ENCODE measurements at places on chromosomes 7 and 10.

- H3K4me1 ChIP-seq, result peaks cover 70% of the 10 kb centered on the region
- peak; percentile 47 for DNase-seq
- peaks cover 100% of the 10 kb centered on the region for H3K27me3 ChIP-seq
Measured at GRCh38 chr7:27189295-27189996, 4.4 kb upstream of the HOXA11 start.

DNA sequence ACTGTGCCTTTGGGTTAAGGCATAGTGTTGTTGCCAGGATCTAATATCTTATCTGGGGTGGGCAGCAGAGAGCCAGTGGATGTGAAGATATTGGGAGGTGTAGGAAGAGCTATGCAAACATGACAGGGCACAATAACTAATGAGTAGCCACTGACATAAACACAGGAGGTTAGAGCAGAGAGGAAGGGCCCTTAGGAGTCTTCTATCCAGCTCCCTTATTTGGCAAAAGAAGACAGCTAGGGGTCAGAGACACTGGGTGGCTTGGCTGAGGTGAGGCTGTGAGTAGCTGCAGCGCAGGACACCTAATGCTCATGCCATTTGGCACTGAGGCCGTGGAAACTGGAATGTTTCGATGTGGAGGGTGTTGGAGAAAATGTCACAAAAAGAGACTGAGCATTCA lies 176.3 kb upstream of the TCF7L2 start:
- no peaks in the 10 kb centered on the region for H3K36me3 ChIP-seq
- H3K4me3 ChIP-seq, result no peak overlapping the region
- peaks cover 8% of the 10 kb centered on the region for H3K4me1 ChIP-seq
- DNase-seq, result no peak
- no peak overlapping the region for H3K27ac ChIP-seq
- H3K27me3 ChIP-seq, result no peaks in the 10 kb centered on the region

DNA sequence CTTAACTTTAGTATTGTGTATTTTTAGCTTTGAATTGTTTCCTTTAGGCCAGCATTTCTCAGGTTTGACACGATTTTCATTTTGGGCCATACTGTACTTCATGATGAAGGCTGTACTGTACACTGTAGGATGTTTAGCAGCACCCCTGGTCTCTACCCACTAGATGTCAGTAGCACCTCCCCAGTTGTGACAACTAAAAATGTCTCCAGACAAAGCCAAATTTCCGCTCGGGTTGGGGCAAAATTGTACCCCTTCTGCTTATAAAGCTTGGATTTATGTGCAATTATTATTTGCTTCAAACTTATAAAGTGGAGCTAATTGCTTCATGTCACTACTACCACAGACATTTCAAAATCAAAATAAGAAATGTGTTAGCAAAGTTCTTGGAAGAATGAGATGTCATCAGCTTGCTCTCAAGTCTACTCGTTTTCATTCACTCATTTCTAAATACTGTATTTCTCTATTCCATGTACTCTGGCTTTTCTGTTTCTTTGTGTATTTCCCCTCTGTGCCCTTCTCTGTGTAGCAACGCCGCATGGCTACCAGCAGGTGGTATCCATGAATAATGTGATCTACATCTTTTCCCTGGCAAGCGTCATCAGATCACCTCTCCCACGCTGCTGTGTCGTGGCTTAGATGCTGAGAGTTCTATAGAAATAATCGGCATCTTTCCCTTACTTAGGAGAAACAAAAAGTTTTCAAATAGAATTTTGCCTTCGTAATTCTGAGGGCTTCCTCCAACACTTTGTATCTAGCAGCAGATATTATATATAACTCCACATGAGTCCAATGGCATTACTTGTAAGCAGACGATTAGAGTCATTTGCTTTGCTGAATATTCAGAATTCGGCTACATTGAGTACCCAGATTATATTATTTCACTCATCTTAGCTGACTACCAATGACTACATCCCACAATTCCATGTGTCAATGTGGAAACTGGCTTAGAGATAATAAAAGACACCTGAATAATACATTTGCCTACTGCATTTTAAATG lies 47.8 kb upstream of the CALCR start:
- peak; percentile 69 for DNase-seq
- no peaks in the 10 kb centered on the region for H3K36me3 ChIP-seq
- H3K27ac ChIP-seq, result peak overlapping the region; percentile 2
- H3K27me3 ChIP-seq, result no peaks in the 10 kb centered on the region
- no peak overlapping the region for H3K4me3 ChIP-seq

- no peak overlapping the region for H3K27ac ChIP-seq
- no peak for DNase-seq
- no peak overlapping the region for H3K4me3 ChIP-seq
- H3K36me3 ChIP-seq, result peaks cover 3% of the 10 kb centered on the region
Measured at GRCh38 chr10:11183015-11183414, 165.3 kb downstream of the CELF2 start.

DNA sequence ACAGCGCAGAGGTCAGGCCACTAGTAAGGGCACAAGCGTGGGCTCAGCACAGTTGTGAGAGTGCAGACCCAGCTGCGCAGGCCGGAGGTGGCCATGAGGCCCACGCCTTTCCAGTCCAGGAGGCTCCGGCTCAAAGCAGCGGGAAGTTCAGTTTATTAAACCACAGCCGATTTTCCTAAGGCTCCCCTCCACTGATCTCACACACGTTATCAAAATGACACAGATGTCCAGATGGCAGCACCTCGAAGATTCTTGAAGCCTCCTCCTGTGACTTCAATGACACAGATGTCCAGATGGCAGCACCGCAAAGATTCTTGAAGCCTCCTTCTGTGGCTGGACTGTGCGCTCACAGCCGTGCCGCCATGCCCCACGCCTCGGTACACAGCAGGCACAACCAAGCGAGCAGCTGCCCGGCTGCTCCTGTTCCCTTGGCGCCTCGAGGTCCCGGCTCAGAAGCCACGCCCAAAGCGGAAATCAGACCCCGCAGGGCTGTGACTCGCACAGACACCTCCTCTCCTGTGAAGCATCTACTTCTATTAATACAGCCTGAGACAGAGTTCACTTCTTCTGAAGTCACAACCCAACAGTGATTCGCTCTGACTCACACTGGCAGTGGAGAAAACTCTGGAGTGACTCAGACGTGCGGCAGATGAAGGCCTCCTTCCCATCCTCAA lies 122.7 kb downstream of the MAD1L1 start:
- no peaks in the 10 kb centered on the region for H3K27me3 ChIP-seq
- no peaks in the 10 kb centered on the region for H3K36me3 ChIP-seq
- no peak for DNase-seq
- no peak overlapping the region for H3K4me3 ChIP-seq
- H3K4me1 ChIP-seq, result no peaks in the 10 kb centered on the region
- H3K27ac ChIP-seq, result peak overlapping the region; percentile 80

- no peak overlapping the region for H3K27ac ChIP-seq
- H3K4me3 ChIP-seq, result no peak overlapping the region
- DNase-seq, result no peak
- no peaks in the 10 kb centered on the region for H3K36me3 ChIP-seq
- H3K27me3 ChIP-seq, result no peaks in the 10 kb centered on the region
- no peaks in the 10 kb centered on the region for H3K4me1 ChIP-seq
Measured at GRCh38 chr7:87648316-87648715, 20.1 kb downstream of the RUNDC3B start.

DNA sequence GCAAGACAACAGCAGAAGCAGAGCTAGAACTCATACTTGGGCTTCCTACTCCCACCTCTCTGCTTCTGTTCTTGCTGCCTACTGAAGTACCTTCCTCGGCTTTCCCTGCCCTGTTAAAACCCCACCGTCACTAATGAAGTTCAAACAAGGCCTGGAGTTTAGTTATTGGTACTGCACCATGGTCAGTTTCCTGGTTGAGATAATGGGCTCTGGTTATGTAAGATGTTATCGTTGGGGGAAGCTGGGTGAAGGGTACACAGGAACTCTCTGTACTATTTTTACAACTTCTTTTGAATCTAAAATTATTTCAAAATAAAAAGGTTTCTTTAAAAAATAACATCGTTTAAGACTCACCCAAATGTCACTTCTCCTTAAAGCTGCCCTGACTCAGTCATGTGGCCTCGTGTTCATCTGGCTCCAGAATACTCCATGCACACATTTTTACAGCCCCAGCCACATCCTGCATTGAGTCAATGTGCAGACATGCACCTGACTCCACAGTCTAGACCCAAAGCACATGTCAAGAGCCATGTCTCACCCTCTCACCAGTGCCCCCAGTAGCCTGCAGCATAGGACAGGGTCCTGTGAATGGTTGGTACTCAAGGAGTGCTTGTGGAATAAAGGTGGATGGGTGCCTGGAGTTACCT lies 36.9 kb upstream of the AQP1 start:
- H3K27me3 ChIP-seq, result no peaks in the 10 kb centered on the region
- no peak overlapping the region for H3K27ac ChIP-seq
- H3K36me3 ChIP-seq, result no peaks in the 10 kb centered on the region
- DNase-seq, result no peak
- no peak overlapping the region for H3K4me3 ChIP-seq

DNA sequence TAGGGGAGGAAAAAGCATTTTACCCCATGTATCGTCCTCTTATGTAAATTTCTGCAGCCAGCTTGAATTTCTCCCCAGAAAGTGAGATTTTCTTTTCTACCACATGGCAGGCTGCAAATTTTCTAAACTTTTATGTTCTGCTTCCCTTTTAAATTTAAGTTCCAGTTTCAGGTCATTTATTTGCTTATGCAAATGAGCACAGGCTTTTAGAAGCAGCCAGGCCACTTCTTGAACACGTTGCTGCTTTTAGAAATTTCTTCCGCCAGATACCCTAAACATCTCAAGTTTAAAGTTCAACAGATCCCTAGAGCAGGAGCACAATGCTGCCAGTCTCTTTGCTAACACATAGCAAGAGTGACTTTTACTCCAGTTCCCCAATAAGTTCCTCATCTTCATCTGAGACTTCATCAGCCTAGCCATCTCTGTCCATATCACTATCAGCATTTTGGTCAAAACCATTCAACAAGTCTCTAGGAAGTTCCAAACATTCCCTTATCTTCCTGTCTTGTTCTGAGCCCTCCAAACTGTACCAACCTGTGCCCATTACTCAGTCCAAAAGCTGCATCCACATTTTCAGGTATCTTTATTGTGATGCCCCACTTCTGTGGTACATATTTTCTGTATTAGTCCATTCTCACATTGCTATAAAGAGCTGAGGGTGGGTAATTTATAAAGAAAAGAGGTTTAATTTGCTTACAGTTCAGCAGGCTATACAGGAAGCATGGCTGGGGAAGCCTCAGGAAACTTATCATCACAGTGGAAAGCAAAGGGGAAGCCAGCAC lies 16.3 kb downstream of the EZH2 start:
- H3K4me1 ChIP-seq, result peaks cover 3% of the 10 kb centered on the region
- H3K36me3 ChIP-seq, result no peaks in the 10 kb centered on the region
- H3K27me3 ChIP-seq, result no peaks in the 10 kb centered on the region
- no peak overlapping the region for H3K4me3 ChIP-seq
- DNase-seq, result peak; percentile 30

GRCh38 chr10:93859049-93859655 lies 34.6 kb upstream of the SLC35G1 start:
- H3K4me3 ChIP-seq, result no peak overlapping the region
- no peaks in the 10 kb centered on the region for H3K36me3 ChIP-seq
- DNase-seq, result peak; percentile 39
- H3K27ac ChIP-seq, result no peak overlapping the region

GRCh38 chr10:19811540-19811939 lies 4.7 kb upstream of the PLXDC2 start:
- peak; percentile 61 for DNase-seq
- H3K27me3 ChIP-seq, result no peaks in the 10 kb centered on the region
- H3K27ac ChIP-seq, result no peak overlapping the region

- no peak overlapping the region for H3K4me3 ChIP-seq
- no peaks in the 10 kb centered on the region for H3K36me3 ChIP-seq
- H3K27ac ChIP-seq, result no peak overlapping the region
- H3K4me1 ChIP-seq, result peaks cover 21% of the 10 kb centered on the region
- DNase-seq, result no peak
- no peaks in the 10 kb centered on the region for H3K27me3 ChIP-seq
Measured at GRCh38 chr7:115409682-115410433, 488.0 kb downstream of the MDFIC start.

DNA sequence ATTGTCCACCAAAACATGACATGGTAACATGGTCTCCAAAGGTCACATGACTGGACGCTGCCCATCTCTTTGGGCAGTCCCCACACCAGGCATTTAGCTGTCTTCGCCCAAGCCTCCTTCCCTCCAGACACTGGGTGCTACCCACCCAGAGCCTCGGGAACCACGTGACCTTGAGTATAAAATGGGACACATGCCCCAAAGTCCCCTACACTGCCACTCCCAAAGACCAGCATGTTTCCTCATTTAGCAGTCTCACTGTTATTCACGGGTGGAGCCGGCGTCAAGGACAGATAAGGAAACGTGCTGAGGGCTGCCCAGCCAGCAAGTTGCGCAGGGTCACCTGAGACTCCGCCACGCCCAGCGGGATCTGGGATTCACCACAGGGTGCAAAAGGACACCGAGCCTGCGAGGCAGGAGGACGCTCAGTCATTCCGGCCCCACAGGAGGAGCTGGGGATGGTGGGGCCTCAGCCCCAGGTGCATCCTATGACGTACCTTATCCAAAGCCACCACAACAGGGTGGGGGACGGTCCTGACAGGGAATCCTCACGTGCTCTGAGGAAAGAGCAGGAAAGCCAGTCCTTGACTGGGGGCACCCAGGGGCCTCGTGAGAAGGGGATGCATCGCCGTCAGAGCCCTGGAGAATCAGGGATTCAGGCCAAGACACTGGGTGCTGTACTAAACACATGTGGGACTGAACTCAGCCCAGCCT lies 226.9 kb downstream of the TNS3 start:
- no peak for DNase-seq
- no peaks in the 10 kb centered on the region for H3K36me3 ChIP-seq
- H3K4me1 ChIP-seq, result no peaks in the 10 kb centered on the region
- H3K27me3 ChIP-seq, result no peaks in the 10 kb centered on the region
- no peak overlapping the region for H3K4me3 ChIP-seq

- no peaks in the 10 kb centered on the region for H3K36me3 ChIP-seq
- no peak overlapping the region for H3K27ac ChIP-seq
- H3K4me3 ChIP-seq, result peak overlapping the region; percentile 96
Measured at GRCh38 chr7:139108266-139109187, 993 bp downstream of the ZC3HAV1 start.

- H3K4me3 ChIP-seq, result no peak overlapping the region
- H3K4me1 ChIP-seq, result peaks cover 20% of the 10 kb centered on the region
- no peaks in the 10 kb centered on the region for H3K27me3 ChIP-seq
- H3K36me3 ChIP-seq, result peaks cover 3% of the 10 kb centered on the region
- no peak overlapping the region for H3K27ac ChIP-seq
- no peak for DNase-seq
Measured at GRCh38 chr10:46546591-46547540, 9.6 kb downstream of the GPRIN2 start.

DNA sequence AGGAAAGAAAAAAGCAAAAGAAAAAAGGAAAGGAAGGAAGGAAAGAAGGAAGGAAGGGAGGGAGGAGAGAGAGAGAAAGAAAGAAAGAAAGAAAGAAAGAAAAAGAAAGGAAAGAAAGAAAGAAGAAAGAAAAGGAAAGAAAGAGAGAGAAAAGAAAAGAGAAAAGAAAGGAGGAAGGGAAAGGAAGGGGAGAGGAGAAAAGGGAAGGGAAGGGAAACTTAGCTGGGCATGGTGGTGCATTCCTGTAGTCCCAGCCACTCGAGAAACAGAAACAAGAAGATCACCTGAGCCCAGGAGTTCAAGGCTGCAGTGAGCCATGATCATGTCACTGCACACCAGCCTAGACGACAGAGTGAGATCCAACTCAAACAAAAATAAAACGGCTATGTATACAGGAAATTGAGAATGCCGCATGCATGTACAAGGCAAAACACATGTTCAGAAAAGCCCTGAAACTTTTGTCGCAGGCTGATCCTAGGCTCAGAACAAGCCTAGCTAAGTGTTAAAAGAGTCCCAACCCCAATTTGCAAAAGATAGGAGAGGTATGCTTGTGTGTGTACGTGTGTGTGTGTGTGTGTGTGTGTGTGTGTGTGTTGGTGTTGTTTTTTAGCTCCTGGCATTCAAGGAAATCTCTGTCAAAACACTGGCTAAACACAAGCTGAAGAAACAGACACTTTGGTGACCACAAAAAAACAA lies 6.6 kb upstream of the NPC1L1 start:
- DNase-seq, result no peak
- no peaks in the 10 kb centered on the region for H3K36me3 ChIP-seq
- H3K27me3 ChIP-seq, result no peaks in the 10 kb centered on the region
- no peaks in the 10 kb centered on the region for H3K4me1 ChIP-seq
